Renal cortex interstitium (tissue), 15 donors: ENCODE measurements at places on chromosomes 7 and 10.

GRCh38 chr7:31705377-31705776 is 18.4 kb downstream of the PPP1R17 start:
- DNase-seq = no peak

DNA sequence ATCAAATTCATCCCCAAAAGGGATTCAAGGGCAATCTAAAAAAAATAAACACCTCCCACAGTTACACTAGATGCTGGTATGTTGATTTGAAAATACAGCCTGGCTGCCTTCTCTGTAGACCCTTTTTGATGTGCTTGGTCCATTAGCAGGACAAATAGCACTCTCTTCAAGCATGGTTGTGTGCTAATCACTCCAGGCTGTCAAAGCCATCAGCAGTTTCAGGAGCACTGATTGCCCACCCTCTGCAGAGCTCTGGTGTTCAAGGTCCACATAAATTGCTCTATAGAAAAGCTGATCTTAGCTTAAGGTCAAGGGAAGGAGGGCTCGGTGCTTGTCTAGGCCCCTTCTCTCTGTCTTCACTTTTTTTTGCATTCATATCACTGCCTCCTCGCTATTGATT is 35.4 kb downstream of the PRR15 start:
- DNase-seq = no peak

DNA sequence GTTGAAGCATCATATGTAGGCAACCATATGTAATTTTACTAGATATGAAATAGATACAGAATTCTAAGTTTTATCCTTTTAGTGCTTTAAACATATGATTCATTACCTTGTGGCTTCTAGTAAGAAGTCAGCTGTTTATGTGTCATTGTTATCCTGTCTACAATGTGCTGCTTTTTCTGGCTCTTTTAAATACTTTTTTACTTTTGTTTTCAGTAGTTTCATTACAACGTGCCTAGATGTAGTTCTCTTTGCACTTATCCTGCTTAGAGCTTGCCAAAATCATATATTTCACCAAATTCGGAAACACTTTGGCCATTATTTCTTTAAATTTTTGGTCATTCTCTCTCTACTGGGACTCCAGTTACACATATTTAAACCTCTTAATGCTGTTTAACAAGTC is 26.4 kb downstream of the YAE1 start:
- DNase-seq = no peak

DNA sequence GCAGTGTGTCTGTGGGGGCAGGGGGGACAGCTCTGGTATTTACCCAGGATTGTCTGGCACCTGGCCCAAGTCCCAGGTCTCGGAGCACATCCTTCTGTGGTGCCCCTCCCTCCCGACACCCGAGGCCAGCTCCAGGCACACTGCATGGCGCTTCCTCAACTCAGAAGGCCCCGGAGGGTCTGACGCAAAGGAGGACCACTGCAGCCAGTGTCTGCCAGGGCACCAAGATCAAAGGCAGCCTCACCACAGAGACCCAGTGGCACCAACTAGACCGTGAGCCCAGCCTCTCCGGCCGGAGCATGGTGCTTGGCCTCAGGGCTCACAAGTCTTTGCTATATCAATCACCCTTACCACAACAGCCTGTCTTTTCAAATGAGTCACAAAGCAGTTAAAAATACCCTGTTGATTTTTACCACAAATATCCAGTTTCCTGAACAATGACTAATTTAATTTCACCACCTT is 99.3 kb upstream of the DDC start:
- DNase-seq = no peak

DNA sequence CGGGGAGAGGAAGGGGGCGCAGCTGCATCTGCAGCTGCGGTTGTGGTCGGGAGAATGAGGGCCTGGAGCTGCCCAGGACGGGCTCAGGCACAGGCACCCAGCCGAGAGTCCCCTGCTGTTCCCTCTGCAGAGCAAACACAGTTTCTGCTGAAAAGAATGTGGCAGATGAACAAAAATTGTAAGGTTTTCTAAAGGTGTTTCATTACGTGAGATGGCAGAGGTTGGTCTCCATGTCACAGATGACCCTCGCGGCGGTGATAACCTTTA is 456.2 kb downstream of the DNAJB6 start:
- DNase-seq = no peak

DNA sequence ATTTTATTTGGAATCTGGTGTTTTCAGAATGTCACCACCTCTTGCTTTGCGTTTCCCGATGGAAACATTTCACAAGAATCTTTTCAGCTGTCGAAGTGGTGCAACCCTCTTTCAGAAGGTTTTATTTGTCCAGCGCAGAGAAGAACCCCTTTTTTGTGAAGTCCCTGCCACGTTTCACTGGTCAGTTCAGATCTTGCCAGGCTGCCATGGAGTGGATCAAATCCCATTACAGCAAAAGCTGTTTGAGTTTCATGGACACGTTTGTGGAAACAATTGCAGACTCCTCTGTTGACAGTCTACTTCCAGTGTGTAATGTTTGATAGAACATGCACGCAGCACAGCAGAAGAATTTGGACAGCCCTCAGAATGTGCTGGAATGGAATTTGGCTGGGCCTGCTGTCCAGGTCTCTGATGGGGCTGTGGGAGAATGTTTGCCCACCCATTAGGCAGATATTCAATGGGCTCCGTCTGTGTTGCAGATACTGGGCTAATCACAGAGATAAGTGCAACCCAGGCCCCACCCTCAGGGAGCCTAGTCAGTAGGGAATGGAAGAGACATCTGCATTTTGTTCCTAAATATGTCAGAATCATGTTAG is 143.2 kb downstream of the GRK5 start:
- DNase-seq = no peak

DNA sequence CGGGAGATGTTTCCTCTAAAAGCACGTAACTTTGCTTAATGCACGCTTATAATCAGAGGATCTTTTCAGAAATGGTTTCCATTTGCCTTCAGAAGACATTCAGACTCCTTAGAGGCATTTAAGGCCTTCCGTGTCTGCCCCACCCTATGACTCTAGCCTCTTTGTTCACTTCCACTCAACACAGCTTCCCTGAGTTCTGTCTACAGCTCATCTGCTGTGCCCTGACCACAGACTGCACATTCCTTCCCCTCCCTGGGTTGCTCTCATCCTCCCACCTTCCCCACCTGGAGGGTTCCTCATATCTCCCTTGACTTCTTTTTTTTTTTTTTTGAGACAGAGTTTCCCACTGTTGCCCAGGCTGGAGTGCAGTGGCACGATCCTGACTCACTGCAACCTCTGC is 16.6 kb downstream of the FBH1 start:
- DNase-seq = no peak

- DNase-seq = no peak
These were observed at the start of gene GATA3 for GRCh38 chr10:8054494-8055407. GATA3 (plus strand) TSS chr10:8054688; CDS start chr10:8055656, 968 bp downstream.

DNA sequence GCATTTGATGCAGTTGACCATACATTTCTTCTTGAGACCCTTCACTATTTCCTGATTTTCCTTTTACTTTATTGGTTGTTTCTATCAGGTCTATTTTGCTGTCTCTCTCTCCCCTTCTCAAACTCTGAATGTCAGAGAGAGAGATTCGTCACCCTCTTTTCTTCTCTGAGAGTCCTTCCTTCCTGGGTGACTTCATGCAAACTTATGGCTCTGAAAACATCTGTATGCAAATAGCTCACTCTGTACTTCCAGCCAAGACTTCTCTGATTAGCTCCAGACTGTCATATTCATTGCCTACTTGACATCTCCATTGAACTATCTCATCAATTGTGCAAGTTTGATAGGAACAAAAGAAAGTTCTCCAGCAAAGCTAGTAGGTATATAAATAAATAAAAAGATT is 191.7 kb upstream of the KLF6 start:
- no peak for DNase-seq

DNA sequence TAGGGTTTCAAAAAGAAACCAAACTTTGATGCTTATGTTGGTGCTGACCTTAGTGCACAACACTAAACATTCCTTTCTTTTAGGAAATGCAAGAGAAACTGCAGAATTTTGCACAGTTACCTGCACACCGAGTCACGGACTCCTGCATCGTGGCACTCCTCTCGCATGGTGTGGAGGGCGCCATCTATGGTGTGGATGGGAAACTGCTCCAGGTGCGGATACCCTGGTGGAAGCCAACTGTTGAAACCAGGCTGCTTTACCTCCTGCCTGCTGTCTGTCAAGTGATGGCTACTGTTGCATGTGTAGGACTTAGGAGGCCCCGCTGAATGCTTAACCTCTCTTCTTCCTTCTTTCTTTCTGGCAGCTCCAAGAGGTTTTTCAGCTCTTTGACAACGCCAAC is 11.7 kb downstream of the CASP2 start:
- no peak for DNase-seq

DNA sequence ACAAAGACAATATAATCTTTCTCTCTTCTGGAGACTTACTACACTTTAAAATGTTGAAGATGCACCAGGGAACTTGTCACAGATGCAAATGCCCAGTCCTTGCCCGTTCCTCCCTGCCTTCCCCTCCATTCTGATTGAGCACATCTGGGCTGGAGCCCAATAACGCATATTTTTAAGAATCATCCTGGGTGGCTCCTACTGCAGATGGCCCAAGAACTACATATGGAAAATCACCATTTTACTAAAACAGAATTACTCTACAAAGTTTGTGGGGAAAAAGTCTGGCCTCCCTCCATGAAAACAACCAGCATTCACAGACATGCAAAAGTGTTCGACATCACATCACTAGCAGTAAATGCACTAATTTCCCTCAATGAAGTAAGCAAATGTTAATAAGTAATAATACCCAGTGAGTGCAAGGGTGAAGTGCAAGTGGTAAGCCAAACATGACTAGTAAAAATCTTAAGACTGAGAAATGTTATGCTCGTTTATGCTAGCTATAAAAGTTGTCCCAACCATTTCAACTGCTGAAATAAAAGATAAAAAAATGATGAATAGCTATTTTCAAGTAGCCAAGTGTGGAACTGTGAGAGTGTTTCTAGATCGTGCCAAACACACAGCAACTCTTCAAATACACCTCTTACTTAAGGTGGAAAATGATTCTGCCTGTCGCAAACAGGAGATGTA is 43.5 kb downstream of the TSPAN12 start:
- DNase-seq = no peak

- no peak for DNase-seq
These were observed 452.5 kb downstream of the PLXNA4 start for GRCh38 chr7:132123773-132124172.

- no peak for DNase-seq
These were observed 130.2 kb downstream of the SAMD9 start for GRCh38 chr7:92987538-92987937.

DNA sequence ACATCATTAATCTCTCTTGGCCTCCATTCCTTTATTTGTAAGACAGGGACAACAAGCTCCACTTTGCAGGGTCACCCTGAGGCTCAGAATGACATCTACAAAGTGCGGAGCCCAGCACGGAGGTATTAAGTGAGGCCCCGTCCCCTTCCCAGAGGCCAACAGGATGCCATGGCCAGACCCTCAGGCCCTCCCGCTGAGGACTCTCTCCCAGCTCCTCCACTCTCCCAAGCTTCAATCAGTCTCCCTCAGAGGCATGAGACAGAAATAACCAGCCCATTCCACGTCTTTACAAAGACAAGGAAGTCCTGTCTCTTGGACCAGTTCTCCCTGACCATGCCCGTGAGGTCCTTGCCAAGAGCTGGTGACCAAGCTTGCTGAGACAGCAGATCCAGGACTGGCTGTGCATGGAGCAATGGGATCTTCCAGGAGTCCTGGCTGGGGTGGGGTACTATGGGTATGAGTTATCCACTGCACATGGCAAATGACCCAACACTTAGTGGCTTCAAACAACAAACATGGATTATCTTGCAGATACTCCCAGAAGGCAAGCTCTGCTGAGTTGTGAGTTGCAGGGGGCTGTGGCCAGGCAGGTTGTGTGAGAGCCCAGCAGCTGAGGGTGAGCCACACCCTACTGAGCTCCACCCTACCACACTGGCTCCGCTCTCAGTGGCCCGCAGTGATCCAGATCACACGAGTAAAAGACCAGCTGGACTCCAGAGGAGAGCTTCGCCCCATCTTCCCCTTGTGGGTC is 4.3 kb upstream of the PPIF start:
- no peak for DNase-seq

DNA sequence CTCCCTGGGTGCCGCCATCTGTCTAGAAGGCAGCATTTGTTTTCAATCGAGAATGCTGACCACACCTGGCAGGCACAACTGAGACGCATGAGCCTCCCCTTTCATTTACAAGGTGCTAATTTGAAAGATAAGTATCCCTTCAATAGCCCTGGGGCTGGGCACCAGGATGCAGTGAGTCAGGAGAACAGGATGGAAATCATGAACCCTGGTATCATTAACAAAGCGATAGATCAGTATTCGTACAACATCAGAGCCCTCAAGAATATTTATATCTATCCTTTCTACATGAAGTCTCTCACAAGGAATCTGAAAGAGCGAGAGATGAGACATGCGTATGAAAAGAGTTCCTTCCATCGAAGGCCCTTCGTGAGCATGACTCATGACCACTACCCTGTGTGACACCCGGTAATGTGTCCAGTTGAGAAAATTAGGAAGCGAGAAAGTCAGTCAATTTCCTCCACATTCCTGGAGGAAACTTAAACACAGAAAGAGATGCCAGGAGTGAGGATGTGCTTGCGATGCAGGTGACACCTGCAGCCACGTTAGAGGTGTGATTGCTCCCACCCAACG is 123.1 kb upstream of the PITRM1 start:
- no peak for DNase-seq

- no peak for DNase-seq
These were observed 28.8 kb downstream of the MIOS start for GRCh38 chr7:7595451-7595850.

- DNase-seq = no peak
These were observed 51.5 kb upstream of the DGKB start for GRCh38 chr7:14954035-14954434.
